ENCODE measurements at places on chromosomes 13 and 19.

GRCh38 chr13:99071666-99072065 lies 93.8 kb upstream of the DOCK9 start:
- no peak for DNase-seq

GRCh38 chr19:50324331-50324730 lies 4.8 kb downstream of the KCNC3 start:
- no peak for DNase-seq

GRCh38 chr13:38496917-38497316 lies 147.3 kb downstream of the UFM1 start:
- no peak for DNase-seq

- no peak for DNase-seq
These were observed 46.2 kb downstream of the ING1 start for GRCh38 chr13:110759710-110760109.

GRCh38 chr19:55473225-55474012 lies 3.0 kb upstream of the ZNF628 start:
- DNase-seq: no peak

GRCh38 chr19:15291548-15292021 lies 40.8 kb downstream of the BRD4 start:
- no peak for DNase-seq

DNA sequence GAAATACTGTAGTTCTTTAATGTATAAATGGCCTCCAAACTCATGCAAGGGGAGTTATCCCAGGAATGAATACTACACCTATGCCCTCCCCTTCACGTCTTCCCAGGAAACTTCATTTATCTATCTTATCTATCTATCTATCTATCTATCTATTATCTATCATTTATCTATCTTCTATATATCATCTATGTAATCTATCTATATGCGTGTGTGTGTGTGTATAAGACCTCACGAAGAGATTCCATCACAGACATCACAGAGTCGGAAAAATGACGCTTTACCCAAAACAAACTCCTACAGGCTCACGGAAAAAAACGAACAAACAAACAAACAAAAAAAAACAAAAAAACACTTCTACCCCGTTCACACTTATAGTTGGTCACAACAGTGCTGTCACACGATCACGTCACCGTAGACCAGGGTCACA lies 486 bp downstream of the ZNF529 start:
- DNase-seq: no peak

DNA sequence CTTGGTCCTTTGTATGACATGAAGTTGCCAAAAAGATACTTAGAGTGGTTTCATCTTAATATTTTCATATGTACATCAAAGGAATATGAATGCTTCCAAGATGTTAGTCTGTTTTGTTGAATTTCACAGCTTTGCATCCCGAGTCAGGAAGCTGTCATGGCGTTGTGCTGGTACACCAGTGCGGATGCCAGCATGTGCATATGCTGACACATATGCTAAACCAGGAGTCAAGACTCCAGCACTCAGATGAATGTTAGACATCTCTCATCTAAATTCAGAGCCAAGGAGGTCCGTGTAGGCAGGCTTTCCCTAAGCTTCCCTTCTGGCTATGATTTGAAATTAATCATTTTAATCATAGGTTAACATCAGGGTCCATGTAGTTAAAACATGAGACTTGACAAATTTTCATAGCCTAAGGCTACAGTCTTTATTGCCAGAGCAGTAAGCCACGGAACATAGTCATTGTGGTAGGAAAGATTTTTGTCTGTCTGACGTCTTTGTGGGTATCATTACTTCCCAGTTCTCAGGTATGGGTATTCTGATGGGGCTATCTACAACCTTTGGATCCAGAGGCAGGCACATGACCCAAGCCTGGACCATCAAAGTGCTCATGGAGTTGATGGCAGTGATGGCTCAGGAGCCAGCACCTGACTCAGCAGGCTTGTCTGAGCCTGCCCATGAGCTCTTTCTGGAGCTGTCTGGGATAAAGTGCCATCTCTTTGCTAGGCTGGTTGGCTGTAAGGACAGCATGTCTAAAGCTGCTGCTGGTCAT lies 246.1 kb downstream of the KCNRG start:
- no peak for DNase-seq

DNA sequence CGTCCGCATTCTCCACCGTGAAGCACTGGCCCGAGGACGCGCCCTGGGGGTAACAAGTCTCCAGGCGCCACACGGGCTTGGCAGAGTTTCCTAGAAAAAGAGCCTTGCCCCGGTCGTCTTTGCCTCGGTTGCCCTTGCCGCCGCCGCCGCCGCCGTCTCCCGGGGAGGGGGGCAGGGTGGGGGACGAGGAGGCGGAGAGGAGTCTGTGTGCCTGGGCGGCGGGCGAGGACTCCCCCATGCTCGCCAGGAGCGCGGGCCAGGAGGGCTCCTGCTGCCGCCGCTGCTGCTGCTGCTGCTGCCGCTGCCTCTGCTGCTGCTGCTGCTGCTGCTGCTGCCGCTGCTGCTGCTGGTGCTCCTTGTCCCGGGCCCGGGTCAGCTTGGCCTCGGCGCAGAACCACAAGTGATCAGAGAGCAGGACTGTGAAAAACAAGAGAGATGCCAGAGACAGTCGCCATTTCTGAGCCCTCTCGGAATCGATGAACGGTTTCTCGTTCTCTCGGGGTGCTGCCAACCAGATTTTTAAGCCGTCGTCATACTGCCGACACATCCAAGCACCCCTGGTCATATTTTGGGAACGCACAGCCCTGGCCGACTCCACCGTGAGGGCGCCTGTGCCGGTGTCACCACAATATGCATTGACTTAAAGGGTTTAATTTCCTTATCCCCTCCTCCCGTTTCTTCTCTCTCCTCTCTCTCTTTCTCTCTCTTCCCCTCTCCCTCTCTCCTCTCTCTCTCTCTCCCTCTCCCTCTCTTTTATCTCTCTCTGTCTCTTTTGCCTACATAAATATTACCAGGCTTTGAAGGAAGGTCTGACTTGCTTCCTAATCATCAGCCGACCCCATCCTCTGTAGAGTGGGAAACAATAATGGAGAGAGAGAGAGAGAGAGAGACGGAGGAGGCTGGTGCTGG lies 349.1 kb downstream of the LIG4 start:
- DNase-seq: no peak

DNA sequence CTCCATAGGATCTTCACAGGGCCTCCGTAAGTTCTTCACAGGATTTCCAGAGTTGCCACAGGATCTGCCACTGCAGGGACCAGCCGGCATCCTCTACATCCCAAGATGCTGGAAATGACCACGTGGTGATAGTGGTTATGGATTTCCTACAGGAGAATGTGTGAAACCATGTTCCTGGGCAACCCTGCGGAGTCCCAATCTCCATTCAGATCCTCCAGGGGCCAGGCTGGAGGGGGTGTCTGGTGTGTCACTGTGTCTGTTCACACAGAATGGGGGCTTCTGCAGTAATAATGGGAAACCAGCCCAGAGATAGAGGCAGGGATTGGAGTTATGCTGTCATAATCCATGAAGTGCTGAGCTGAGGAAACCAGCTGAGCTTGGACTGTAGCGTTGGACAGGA lies 8.6 kb downstream of the LILRA6 start:
- DNase-seq: no peak

DNA sequence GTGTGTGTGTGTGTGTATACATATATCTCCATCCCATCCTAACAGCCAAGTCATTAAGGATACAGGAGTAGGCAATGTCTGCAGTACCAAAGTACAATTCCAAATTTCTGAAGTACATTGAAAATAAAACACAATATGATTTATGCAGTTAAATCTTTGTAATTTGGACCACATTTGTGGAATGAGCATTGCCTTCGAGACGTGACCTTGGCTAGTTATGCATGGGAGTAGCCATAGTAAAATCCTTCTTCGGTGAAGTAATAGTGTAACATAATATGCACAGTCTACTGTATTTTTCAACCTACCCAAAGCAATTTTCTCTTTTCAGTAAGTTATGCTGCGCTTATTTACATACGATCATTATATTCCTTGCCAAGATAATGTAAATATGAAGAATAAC lies 665.7 kb upstream of the GPC6 start:
- DNase-seq: no peak

DNA sequence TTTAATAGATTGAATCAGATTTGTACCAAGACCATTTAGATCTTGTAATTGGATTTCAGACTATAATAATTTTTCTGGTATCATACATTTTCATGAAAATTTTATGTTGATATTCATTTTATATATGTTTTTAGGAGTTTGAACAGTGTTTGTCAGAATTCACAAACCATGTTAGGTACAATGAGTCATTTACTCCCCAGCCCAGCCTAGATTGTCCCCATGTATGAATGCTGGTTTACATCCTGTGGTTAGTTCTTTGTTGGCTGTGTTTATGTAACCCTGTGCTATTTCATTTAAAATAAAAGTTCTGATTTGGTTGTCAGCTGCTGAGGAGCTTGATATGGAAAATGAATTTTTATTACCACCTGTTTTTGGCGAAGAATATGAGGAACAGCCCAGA lies 96.7 kb downstream of the GJA3 start:
- DNase-seq: no peak

GRCh38 chr19:44718441-44719261 lies 19.7 kb downstream of the CEACAM16 start:
- DNase-seq: no peak

DNA sequence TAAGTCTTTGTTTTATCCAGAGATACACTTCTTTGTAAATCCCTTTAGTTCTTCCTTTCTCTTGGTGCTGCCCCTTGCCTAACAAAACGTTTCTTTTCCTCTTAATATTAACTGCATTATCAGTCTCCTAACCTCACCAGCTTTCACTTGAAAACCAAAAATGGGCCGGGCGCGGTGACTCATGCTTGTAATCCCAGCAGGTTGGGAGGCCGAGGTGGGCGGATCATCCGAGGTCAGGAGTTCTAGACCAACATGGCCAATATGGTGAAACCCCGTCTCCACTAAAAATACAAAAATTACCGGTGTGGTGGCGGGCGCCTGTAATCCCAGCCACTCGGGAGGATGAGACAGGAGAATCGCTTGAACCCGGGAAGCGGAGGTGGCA lies 329.8 kb upstream of the MIR17HG start:
- DNase-seq: no peak

- no peak for DNase-seq
These were observed 1.3 kb upstream of the SPIB start for GRCh38 chr19:50417111-50418081.

GRCh38 chr19:31570718-31571117 lies 221.5 kb upstream of the TSHZ3 start:
- DNase-seq: no peak

GRCh38 chr13:87878706-87879105 lies 207.5 kb downstream of the SLITRK5 start:
- no peak for DNase-seq

- no peak for DNase-seq
These were observed 19.3 kb upstream of the GATAD2A start for GRCh38 chr19:19385896-19386869.

GRCh38 chr19:39814595-39814994 lies 19.4 kb downstream of the DYRK1B start:
- DNase-seq: no peak

DNA sequence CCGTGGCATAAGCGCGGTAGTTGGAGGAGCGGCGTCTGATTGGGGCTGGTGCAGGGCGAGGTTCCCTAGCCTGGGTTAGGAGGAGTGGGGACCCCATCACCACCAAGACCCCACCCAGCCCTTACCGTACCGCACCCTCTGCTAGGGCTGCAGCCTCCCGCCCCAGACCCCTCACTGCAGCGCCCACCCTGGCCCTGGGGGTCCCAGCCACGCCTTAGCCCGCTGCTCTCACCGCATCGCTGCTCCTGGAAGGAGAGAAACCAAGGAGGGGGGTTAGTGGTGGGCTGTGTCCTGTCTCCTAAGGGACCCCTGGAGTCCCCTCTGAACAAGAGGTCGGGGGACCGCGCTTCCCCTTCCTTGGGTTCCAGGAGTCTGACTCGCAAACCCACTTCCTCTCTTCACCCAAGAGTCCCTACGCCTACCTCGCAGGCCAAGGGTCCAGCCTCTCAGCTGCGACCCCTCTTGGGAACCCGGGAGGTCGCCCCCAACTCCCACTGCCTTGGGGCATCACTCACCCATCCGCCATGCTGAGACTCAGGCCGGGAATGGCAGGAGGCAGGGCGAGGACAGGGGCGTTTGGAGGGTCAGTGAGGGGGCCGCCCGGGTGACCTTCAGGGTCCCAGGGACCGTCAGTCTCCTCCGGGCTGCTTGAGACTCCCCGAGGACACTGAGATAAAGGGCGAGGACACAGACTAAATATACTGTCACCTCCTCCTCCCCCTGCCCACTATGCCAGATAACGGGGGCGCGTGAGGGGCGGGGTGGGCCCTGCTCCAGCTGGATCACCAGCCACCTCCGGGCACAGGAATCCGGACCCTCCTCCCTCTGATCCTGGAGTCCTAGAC lies at the start of gene TNNI3:
TNNI3 (minus strand) TSS at position 669 of the 845 bp plus-strand sequence; CDS start at position 526, 143 bp downstream.
- DNase-seq: no peak

DNA sequence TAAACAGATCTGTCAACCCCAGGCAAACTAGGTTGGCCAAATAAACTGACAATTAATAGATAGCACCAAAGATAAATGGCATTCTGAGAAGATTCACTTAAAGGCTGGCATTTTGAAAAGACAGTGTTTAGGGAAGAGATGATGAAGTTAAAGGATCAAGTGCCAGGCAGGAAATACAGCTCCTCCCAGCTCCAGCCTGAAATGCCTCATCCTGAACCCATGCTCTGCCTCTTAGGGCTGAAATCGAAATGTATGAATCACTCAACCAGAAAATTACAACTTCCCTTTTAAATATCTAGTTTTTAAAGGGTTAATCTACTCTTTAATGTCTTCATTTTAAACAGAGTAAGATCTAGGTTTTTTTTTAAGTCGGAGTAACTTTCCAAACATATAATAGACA lies 171.2 kb upstream of the UBL3 start:
- no peak for DNase-seq

GRCh38 chr13:64753233-64754000 lies 2476.7 kb downstream of the PCDH9 start:
- DNase-seq: no peak

GRCh38 chr13:110229905-110230563 lies 76.9 kb downstream of the COL4A1 start:
- no peak for DNase-seq

- DNase-seq: peak; percentile 74
These were observed 6.3 kb downstream of the C19orf12 start for GRCh38 chr19:29708554-29709439.

DNA sequence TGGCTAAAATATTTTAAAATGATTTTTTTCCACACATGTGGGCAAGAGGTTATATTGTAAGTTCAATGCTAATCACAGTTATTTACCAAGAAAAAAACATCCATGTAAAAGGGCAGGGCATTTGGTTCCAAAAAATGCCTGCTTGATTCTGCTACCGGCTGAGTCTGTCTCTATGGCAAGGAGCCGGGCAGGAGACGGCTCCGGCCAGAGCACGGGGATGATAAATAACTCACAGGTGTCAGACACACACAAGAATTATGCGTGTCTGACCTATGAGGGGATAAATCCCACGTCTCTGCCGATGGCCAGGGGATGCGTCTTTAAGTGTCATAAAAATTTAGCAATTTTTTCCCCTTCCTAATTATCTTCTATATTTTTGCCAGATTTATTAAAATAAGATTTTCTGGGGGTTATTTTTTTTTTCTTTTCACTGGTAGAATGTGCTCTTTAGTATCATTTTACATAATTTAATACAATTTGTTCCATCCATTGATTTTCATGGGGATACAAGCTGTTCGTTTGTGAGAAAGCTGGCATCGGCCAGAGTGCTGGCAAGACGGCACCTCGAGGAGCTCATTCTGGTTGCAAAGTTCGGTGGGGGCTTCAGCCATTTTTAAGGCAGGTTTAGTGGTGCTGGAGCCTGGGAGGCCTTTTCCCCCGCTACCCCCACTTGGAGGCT lies 253.9 kb downstream of the ZNF536 start:
- DNase-seq: no peak

GRCh38 chr13:28843639-28844038 lies 23.5 kb downstream of the MTUS2 start:
- no peak for DNase-seq

Data from gastrocnemius medialis (tissue), 4 donors.